Left renal cortex interstitium (tissue), 4 donors: ENCODE measurements at places on chromosomes 5 and 9. TPM values are rescaled to one million over a fixed set of nuclear protein-coding genes. Genes with fewer than 3 reads are reported as not detected.

Gene PCDHB2
- polyA plus RNA-seq, result 8.1 TPM

Gene ANKRD18A
- polyA plus RNA-seq, result 5.4 TPM

Gene UTP15
- 16.8 TPM for polyA plus RNA-seq

Gene IL4
- polyA plus RNA-seq, result not detected

Gene TNFSF8
- 0.39 TPM for polyA plus RNA-seq

Gene FST
- polyA plus RNA-seq, result 34.9 TPM

Gene NR2F1-AS1
- polyA plus RNA-seq, result 52.7 TPM

Gene EIF4E1B
- polyA plus RNA-seq, result 0.07 TPM

Gene TMEM171
- 6.8 TPM for polyA plus RNA-seq

Gene FOXD4L4
- polyA plus RNA-seq, result not detected

Gene SPINK6
- polyA plus RNA-seq, result not detected

GRCh38 chr9:38214432-38214831 lies 145.4 kb upstream of the SHB start:
- no peak for DNase-seq

DNA sequence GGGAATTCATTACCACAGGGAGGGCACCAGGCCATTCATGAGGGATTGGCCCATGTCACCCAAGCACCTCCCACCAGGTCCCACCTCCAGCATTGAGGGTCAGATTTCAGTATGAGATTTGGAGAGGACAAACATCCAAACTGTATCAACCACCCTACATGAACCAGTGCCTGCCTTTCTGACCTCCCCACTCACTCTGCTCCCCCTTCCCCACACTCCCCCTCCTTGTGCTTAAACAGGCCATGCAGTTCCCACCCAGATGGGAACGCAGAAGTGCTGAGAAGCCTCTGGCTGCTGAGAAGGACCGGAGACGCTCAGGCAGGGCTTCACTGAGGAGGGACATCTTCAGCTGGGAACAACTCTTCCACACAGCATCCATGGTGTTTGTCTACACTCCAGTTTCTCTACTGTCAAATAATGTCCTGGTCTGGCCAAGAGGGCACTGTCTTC lies 30.0 kb upstream of the ADAMTS2 start:
- DNase-seq, result no peak

- no peak for DNase-seq
Observed at GRCh38 chr5:111261610-111262009, 37.4 kb downstream of the CAMK4 start.

DNA sequence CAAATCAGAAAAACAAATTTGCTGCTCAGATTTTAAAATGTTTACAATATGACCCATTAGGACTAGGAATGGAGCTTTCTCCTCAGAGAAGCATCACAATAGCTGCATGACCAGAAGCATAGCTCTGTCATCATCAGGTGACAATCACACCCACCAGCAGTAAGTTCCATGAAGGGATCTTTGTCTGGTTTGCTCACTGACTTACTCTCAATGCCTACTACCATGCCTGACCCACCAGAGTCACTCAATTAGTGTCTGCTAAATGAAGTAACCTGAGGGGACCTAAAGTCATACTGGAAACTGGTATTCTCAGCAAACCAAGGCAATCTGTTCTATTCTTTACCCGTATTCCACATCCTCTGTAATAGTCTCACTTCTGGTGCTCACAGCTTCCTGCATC lies 7.7 kb downstream of the ERMP1 start:
- DNase-seq, result no peak

DNA sequence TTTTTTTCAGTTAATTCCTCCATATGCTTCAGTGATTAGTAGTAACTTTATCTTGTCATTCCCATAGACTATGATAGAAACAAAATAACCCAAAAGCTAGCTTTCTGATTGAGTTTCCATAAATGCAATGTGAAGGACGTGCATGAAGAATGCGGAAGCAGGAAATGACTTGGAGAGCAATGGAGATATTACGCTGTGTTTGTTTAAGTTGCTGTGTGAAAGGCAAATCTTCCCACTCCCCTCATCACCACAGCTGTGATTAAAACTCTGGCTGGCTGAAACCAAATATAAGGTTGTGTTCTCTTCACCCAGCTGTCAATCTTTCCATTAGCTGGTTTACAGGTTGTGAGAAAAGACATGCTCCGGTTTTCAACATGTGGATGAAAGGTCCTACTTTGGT lies 83.9 kb downstream of the NR2F1-AS1 start:
- DNase-seq, result no peak

GRCh38 chr5:3593771-3594509 lies 1.7 kb upstream of the IRX1 start:
- no peak for DNase-seq

DNA sequence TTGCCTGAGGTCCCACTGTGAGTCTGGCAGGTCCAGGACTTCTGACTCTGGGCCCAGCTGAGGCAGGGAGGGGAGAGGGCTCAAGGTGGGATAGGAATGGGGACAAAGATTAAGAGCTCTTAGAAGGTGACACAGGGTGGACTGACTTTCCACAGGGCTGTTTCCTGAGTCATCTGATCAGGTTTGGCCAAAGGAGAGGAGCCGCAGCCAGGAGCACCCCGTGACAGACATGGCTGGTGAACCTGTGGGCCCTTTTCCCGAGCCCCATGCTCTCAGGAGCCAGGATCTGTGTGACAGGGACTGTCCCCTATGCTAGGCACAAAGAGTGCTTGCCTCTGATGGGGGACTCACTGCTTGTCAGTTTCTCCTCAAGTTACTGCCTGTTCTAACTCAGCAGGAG lies 37.8 kb downstream of the COL27A1 start:
- DNase-seq, result no peak

DNA sequence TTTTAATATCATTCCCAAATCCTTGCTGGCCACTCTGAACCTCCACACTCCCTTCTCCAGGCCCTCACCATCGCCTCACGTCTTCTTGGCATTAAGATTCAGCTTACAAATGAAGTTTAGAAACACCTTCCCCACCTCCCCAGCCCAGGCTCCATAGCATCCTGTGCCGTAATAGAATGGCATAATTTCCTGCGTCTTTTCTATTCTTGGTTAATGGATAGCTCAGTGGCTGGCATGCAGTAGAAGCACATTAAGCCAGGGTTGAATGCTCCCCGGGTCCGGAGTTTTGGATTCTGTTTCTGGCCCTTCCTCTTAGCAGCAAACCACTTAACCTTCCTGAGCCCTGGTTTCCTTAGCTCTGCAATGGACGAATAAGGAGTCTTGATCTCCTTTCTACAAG lies 13.8 kb downstream of the WWC1 start:
- no peak for DNase-seq

DNA sequence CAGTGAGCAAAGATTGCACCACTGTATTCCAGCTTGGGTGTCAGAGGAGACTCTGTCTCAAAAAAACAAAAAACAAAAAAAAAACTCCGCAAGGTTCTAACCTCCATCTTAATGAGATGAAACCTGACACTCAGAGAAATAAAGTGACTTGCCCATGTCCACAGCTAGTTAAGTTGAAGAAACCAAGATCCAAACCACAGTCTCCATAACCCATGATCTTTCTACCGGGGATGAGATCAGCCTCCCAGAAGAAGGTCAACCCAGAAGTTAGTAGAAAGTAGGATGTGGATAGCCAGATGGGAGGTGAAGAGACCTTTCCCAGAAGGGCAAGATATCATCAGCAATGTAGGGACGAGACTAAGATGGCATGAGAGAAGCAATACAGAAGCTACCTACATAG lies 140.4 kb upstream of the ADRA1B start:
- DNase-seq, result no peak

GRCh38 chr5:3534997-3535396 lies 60.6 kb upstream of the IRX1 start:
- no peak for DNase-seq

DNA sequence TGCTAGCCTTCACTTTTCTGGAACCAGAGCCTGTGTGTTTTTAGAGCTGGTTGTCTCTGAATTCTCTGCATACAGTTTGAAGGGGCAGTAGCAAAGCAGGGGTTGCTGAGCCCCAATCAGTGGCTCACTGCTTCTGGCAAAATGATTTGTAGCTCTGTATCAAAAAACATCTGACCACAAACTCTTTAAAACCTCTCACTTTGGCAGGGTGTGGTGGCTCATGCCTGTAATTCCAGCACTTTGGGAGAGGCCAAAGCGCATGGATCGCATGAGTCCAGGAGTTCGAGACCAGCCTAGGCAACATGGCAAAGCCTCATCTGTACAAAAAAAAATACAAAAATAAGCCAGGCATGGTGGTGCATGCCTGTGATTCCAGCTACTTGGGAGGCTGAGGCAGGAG lies 28.3 kb upstream of the APC start:
- no peak for DNase-seq

DNA sequence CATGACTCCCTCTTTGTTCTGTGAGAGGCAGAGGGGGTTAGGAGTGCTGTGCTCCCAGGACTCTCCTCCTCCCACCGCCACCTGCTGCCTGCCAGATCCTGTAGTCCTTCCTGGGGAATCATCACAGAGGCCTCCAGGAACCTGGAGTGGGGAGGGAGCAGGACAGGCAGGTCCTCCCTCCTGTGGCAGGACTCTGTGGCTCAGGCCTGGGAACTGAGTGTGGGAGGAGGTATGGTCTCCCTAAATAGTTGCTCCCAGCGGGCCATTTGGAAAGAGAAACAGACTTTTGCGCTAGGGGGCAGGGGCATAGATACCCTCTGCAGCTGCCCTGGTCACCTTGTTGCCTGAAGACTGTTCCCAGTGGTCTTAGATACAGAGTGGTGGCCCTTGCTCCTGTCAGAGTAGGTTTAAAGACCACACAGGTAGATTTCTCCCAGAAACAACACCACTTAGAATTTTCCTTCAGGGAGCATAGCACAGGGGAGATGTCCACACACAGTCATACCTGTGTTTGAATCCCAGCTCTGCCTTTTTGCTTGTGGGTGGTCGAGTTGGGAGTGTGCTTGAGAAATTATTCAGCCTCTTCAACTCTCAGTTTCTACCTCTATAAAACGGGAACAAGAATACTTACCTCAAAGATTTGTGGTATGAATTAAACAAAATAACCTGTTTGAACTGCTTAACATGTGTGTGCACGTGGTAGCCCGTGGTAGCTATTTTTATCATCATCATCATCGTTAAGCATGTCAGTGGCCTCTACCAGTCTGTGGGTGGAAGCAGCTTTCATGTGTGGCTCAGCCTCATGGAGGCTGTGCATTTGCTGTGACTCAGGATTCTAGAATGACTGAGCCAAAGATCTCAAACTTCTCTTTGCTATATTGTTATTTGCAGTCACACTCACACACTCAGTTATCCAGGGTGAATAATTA lies 55.8 kb downstream of the SLC22A5 start:
- DNase-seq, result no peak

- DNase-seq, result no peak
Observed at GRCh38 chr9:129353697-129354336, 175.8 kb upstream of the IER5L start.

DNA sequence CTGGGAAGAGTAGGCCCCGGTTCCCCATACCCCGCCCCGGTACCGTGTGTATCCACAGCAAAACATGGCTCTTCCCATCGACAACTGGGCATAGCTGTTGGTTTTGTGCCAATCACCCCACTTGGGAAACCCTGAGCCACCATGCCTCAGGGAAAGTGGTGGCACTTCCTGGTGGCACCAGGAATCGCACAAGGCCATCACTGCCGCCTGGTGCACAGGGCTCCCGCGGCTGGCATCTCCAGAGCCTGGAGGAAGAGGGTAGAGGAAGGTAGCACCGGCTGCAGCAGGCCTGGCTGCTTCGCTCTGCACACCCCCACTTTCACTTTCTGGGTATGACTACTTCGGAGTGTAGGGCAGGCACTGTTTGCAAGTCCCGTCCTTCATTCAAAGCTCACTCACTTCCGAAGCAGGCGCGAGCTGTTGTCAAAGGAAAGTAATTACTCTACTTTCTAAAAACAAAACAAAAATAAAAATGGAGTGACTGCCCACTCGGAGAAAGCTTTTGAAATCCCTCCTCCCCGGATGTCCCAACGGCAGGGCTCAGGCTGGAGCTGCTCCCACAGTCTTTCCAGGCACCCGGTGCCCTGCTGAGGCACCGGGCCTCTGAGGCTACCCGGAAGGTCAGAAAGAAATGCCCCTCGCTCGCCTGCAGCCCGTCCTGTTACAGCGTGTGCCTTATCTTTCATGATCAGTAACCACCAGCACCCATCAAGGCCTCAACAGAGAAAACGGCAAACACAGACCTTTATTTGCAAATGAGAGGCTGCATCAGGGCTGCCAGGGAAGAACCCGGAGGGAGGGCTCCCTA lies 2.0 kb downstream of the BRD3 start:
- DNase-seq, result no peak

DNA sequence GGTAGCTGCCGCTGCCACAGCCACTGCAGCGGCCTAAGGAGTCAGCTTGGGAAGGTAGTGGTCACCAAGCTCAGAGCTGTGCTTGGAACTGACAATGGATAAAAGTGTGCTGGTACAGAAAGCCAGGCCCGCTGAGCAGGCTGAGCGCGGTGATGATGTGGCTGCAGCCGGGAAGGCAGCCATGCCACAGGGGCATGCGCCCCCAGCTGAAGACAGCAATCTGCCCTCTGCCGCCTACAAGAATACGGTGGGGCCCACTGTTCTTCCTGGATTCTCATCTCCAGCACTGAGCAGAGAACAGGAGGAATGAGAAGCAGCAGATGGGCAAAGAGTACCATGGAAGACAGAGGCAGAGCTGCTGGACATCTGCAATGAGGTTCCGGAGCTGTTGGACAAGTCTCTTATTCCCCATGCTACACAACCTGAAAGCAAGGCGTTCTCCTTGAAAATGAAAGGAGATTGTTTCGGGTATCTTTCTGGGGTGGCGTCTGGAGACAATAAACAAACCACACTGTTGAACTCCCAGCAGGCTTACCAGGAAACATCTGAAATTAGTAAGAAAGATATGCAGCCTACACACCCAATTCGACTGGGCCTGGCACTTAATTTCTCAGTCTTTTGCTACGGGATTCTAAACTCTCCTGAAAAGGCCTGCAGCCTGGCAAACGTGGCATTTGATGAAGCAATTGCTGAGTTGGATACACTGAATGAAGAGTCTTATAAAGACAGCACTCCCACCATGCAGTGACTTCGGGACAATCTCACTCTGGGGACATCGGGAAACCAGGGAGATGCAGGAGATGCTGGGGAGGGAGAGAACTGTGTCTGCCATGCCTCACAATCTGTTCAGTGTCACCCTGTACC lies 22.8 kb upstream of the ANKRD18A start:
- no peak for DNase-seq

DNA sequence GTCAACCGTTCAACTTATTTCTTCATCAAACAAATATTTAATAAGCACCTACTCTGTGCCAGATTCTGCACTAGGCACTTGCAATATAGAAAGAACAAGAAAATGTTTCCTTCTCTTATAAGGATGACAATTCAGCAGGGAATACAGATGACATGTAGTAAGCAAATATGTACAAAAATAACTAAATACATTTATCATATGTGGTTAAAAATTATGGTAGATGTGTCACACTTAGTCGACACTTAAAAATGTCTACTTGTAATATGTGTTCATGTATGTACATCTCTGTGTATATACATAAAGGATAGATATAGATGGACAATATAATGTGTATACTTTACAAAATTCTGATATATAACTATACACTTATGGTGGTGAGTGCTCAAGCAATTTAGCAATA lies 417.0 kb upstream of the MEF2C start:
- no peak for DNase-seq

- DNase-seq, result no peak
Observed at GRCh38 chr5:54732108-54732507, 214.5 kb downstream of the SNX18 start.
